Fibroblast of upper back skin (primary cell): ENCODE measurements at places on chromosomes 7 and 10.

DNA sequence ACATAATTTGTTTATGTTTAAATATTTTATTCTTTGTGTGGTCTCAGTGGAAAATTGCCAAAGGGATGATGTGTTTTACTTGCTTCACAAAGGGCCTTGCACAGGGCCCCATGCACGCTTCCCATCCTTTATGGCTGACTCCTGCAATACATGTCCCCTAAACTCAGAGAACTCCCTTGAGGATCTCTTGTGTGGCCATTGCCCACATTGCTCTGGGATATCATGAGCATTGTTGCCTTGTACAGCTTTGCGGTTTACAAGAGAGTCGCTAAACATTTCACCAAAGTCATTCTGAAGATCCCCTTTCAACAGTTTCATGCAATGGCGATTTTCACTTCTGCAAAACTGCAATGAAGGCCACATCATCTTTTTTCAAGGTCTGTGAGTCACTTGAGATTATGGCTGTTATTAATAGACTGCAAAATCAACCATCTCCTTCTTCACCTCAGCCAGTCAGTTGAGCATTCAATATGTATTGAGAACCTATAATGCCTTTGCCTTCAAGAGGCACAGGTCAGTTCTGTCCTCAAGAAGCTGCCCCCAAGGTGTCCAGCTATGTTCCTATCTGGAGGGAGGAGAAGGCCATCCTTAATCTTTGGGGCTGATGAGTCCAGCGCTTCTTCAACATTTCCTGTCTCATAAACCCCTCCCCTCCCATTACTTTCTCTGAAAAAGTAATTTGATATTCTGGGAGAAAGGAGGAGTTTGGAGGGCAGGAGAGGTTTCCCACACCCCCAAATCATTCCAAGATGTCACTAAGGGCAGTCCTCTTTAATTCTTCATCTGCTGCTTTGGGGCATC is 108.1 kb downstream of the CCDC71L start:
- no peak for DNase-seq

DNA sequence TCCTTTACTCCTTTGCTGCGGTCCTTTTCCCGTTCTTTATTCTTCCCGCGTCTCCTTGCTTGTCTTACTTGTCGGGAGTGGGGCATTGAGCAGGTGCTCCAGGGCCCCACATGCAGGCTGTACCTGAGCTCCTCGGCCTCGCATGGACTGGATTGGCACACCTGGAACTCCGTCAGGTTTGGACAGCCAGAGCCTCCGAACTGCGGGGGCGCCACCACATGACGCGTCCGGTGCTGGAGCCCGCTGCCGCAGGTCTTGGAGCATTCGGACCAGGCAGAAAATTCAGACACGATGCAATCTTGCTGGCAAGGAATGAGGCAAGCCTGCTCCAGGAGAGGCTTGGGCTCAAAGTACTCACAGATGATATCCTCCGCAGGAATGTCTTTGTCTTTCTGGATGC is 195.7 kb downstream of the THSD7A start:
- no peak for DNase-seq

GRCh38 chr7:31327071-31327470 is 13.5 kb downstream of the NEUROD6 start:
- peak; percentile 66 for DNase-seq

- no peak for DNase-seq
These were observed 310.7 kb downstream of the WDR37 start for GRCh38 chr10:1366811-1367425.
